ENCODE measurements at places on chromosomes 3 and 15. TPM values are rescaled to one million over a fixed set of nuclear protein-coding genes. Genes with fewer than 3 reads are reported as not detected.

RLBP1 gene
- polyA plus RNA-seq, result 4.5 TPM

VILL gene
- 9.9 TPM for polyA plus RNA-seq

SEMA7A gene
- polyA plus RNA-seq, result 39.4 TPM

HIGD2B gene
- polyA plus RNA-seq, result not detected

DNA sequence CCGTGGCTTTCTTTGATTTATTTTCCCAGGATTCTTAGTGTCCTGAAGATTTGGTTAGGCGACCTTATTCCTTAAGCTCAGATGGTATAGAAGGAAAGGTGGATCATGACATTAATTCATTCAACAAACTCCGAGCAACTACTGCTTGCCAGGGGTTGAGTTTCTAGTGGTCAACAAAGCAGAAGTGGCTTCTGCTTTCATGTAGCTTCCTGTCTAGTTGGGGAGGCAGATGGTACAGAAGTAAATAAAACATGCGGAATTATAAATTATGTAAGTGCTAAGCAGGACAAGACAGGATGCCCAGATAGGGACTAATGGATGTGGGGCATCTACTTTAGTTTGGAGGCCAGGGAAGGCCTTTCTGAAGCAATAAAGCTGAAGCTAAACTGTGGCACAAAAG lies 15.6 kb downstream of the EEFSEC start:
- H3K27me3 ChIP-seq, result no peaks in the 10 kb centered on the region
- no peak overlapping the region for H3K4me3 ChIP-seq
- H3K27ac ChIP-seq, result peak overlapping the region; percentile 4
- no peak for DNase-seq
- H3K4me1 ChIP-seq, result peaks cover 15% of the 10 kb centered on the region
